ENCODE measurements at places on chromosomes 16 and 17. TPM values are rescaled to one million over a fixed set of nuclear protein-coding genes. Genes with fewer than 3 reads are reported as not detected.

- DNase-seq: no peak
Measured at GRCh38 chr16:351804-352520, 561 bp downstream of the AXIN1 start.

DNA sequence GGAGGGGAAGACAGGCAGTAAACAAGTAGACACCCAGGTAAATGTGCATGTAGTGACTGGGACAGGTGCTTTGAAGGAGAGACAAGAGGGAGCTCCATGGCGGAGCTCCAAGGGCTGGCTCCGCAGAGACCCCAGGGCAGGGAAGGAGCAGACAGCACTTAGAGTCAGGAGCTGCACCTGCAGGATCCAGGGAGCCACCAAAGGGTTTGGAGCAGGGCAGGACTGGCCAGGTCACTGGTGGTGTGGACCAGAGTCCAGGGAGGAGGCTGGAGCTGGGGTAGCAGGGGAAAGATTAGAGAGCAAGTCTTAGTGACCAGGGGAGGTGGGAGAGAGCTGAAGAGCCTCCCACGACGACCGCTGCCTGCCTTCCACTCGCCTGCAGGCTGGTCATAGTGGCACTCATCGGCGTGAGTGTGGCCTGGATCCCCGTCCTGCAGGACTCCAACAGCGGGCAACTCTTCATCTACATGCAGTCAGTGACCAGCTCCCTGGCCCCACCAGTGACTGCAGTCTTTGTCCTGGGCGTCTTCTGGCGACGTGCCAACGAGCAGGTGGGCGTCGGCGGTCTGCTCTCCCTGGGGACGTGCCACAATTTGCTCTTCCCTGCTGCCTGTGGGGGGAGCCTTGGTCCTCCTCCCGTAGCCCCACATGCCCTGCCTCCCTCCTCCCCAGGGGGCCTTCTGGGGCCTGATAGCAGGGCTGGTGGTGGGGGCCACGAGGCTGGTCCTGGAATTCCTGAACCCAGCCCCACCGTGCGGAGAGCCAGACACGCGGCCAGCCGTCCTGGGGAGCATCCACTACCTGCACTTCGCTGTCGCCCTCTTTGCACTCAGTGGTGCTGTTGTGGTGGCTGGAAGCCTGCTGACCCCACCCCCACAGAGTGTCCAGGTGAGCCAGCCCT, 14.7 kb upstream of the FAM83G start:
- no peak for DNase-seq

- peak; percentile 58 for DNase-seq
Measured at GRCh38 chr16:19502395-19503131, 19.3 kb downstream of the GDE1 start.

DNA sequence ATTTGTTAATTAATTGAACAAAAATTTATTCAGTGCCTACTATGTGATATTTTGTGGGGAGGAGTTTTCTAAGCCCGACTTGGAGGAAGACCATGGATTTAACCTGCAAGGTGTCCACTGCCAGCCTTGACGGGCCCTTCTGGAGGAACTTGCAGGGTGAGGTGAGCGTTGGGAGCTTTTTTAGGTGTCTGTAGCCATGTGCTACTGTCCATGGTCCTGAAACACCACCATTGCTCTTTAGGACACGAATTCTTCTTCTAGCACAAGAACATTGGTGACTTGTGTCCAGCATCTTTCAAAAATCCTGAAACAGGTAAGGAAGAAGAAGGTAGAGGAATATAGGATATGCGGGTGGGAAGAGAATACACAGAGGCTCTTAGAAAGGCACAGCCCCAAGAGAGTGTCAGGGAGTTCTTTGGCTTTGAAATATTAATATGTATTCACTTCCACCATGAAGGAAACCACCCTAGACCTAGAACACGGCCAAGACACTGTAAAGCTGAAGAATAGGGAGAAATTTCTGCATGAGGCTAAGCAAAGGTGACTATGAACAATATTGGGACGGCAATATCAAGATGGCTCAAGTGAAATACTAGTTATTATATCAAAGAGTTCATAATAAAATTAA, 27.9 kb upstream of the OR4D1 start:
- peak; percentile 83 for DNase-seq

- DNase-seq: no peak
Measured at GRCh38 chr17:47633996-47634395, 15.7 kb upstream of the KPNB1 start.

DNA sequence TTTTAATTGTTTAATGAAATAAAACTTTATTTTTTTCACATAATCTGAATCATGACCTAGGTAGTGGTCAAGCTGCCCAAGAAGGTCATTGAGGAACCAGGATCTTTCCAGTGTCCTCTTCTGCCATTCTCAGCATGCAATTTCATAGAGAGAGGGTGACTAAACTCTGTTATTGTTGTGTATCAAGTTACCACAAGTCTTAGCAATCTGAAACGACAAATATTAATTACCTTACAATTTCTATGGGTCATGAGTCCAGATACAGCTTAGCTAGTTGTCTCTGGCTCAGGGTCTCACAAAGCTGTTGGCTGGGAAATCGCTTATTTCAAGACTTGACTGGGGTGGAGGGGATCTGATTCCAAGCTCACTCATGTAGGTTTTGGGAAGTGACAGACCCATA, 37.6 kb downstream of the FTO start:
- DNase-seq: no peak

DNA sequence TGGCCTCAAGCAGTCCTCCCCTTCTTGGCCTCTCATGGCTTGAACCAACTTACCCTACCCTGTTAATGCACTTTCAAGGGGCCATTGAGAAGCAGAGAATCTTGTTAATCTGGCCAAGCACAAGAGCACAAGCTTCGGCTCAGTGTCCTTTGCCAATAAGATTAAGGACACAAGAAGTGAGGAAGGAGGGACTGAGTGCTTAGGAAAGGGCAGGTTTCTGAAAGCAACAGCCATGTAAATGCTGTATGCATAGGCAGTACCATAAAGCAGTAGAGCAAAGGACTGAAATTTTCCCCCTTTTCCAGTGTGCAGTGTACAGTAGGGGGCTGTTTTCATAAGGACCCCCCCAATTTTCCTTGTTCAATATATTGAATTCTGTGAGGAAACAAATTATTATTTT, 37.7 kb downstream of the IST1 start:
- no peak for DNase-seq

DNA sequence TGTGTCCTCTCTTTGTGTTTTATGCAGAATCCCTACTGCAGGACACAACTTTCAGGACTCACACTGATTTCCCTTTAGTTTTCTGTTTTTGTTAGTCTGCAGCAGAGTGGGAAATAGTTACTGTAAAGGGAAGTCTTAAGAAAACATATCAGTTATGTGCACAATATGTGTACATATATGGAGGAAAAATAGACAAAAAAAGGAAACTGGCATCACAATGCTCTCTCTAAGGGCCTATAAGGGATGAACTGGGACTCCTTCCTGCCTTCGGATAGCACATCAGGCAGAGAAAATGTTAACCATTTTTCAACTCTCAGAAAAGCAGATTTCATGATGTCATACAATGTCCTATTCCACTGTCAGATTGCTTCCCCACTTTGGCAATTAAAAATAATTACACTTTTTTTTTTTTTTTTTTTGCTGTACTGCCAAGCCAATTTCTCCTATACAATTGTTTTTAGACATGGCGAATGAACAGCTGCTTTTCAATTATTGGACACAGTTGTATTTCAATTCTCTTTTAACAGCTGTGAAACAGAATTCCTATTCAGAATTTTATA, 112.5 kb upstream of the KCNJ16 start:
- no peak for DNase-seq

- no peak for DNase-seq
Measured at GRCh38 chr16:21159281-21159951, 942 bp downstream of the LDAF1 start.

DNA sequence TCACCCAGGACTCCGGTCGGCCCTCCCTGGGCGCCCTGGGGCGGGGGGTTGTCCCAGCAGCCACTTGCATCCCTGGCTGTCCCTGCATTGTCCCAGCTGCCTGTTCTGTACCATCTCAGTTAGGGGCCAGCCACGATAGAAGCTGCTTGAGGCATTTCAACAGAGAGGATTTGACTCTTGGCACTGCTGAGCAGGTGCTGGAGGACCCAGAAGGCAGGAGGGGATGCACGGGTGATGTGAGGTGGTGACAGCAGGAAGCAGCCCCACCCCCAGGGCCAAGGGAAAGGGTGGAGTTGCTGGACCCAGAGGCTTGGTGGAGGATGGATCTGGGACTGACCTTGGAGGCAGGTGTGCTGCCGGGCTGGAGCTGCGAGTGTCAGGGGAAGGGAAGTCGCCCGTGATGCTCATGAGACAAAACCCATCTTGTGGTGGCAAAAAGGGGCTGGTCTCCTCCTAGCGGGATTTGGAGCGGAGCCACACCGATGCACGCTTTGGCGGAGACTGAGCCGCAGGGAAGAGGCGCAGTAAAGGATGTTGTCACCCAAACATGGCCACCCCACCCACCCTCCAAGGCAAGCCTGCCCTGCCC, 188.0 kb upstream of the GSE1 start:
- no peak for DNase-seq

DNA sequence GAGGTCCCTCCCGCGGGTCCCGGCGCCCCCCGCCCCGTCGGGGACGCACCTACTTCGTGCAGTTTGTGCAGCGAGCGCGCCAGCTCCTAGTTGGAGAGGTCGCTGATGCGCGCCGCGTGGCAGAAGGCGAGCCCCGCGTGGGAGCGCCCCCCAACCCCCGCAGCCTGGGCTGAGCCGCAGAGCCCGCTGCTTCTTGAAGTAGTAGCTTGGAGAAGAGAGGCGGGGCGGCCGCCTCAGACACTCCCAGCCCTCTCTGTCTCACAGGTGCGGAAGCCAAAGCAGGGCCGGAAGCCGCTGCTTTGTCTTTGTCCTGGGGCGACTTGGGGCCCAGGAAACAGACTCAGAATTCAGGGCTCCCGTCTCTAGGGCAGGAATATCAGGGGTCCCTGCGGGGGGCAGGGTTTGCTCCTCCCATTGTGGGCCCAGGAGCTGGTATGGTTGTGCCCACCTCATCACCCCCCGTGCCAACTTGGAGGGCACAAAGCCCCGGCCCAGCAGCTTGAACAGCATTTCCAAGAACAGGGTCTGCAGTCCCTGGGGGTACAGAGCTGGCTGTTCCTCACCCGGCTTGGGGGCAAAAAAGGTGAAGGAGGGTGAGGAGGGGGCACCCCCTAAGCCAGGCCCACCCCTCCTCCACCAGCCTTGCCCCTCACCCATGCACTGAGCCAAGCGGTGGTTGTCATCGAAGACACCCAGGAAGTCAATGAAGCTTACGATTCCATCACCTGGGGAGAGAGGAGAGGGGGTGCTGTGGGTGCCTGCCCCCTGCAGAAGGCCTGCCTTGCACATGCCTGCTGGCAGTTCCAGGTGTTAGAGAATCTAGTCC, 13.5 kb downstream of the SPATA32 start:
- DNase-seq: no peak

DNA sequence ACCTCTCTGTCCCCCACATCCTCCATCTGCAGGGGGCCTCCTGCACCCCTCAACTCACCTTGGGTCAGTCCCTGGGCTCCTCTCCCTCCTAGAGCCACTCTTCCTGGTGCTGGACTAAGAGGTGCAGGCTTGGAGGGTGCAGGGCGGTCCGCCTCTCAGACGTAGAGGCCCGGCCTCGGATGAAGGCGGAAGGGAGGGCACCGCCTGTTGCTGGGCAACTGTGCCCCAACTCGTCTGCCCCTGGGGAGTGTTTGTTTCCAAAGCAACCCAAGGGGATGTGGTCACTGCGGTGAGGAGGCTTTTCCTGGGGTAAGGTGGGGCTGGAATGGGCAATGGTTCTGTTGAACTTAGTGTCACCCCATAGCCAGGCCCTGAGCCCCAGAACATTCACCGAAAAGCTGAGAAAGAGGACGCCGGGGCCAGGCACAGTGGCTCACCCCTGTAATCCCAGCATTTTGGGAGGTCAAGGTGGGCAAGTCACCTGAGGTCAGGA, at the start of gene C16orf54:
Gene C16orf54 (minus strand): TSS at position 138 of the 493 bp plus-strand sequence. CDS start 1,039 bp downstream, outside the sequence.
- DNase-seq: no peak

- no peak for DNase-seq
Measured at GRCh38 chr17:2551493-2551892, 39.8 kb upstream of the METTL16 start.

DNA sequence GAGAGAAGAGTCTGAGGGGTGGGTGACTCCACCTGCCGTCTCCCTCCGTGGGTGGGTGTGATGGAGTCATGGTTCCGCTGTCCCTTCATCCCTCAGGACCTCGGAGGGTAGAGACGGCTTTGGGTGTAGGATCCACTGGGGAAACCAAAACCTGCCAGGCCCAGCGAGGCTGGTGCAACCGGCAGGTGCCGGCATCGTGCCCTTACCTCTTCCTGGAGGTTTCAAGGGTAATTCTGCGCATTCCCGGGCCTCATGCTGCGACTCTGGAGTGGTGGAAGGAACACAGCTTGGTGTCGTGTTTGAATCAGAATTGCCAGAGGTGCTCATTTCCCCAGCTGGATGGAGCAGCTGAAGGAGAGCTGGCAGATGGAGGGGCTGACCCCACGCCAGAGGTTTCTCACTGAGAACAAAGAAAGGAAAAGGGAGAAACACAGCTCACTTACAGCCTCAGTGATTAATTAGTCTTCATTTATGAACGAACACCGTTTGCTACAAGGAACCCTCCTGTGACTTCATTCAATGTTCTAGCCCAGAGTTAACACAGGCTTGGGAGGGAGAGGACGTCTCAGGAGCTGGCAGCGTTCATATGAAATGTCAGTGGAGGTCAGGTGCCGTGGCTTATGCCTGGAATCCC, 16.3 kb upstream of the ATP2A3 start:
- no peak for DNase-seq

DNA sequence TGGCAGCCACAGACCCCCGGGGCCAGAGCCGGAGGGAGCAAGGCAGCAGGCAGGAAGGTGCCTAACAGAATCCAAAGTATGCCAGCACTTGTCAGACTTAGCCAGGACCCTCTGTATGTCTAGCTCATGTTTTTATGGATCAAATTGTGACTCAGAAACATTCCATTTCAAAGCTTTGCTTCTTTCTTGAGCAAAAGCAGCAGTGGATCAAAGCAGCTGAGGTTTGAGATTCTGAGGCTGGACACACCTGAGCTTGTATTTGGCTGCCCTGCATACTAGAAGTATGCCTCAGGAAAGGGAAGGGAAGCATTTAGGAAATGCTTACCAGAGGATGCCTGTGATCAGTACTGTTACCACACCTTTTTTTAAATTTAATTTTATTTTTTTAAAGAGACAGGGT, 5.7 kb upstream of the MYO1C start:
- no peak for DNase-seq

DNA sequence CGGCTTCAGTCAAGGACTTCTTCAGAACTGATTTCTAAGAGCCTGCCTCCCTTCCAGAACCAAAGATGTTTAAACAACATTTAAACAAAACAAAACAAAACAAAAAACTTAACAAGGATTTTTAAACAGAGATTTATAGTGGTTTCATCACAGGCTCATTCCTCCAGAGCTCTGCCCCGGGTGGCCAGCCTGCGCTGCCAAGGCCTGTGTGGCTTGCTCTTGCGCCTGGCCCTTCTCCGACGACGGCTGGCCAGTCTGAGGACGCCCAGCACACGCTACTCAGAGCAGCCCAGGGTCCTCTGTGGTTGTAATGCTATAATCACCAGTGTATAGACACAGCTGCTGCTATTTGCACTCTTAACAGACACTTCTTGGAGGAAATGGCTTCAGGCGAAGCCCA, 307.2 kb upstream of the MYOCD start:
- no peak for DNase-seq

The TEKT5 gene
- polyA plus RNA-seq: 0.16 TPM

The TBC1D3K gene
- not detected for polyA plus RNA-seq

The PROCA1 gene
- 8.7 TPM for polyA plus RNA-seq

The NLRC5 gene
- 2.3 TPM for polyA plus RNA-seq

The SLC16A6 gene
- 0.83 TPM for polyA plus RNA-seq
